NCI-H774 (cell line): ENCODE measurements at places on chromosomes 1 and 21.

DNA sequence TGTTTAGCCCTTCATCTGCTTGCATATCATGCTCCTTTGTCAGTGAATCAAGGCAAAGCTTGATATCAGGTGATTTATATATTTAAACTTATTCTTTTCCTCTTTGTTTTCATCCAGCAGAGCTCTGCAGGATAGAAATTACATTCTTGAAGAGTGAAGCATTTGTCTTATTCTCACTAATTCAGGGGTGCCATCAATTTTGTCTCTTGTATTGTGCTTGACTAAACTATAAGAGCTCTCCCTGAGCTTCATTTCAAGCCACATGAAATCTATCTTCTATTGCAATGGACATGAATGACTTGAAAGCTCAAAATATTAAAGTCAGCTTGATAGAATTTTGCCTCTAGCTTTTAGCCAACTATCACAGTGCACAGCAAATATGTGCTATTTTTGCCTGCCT, 236.7 kb upstream of the KCTD3 start:
- no peak for DNase-seq

DNA sequence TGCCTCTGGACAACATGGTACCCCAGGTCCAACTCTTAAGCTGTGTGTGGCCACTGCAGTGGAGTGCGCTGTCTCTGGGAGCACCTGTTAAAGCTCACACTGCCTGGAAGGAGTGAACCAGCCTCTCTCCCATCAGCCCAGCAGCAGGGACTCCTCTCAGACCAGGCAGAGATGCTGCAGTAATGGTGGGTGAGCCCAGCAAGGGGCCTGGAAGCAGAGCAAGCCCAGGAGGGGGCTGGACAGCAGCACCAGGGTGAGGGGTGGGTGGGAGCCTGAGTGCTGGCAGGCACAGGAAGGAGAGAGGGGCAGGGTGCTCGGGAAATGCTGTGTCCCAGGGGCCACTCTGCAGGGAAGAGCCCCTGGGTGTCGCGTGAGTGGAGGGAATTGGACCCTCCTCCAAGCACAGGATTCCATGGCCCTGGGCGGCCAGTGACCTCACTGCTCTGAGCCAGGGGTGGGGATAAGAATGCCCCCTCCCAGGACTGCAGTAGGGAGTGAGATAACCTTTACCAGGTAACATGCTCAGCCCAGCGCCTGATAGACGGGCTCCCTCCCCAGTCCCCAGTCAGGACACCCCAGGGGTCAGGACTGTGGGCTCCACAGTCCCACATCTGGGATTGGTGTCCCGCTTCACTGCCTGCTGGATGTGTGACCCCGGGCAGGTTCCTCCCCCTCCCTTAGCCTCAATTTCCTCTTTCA, 313.1 kb downstream of the MATN1 start:
- no peak for DNase-seq

DNA sequence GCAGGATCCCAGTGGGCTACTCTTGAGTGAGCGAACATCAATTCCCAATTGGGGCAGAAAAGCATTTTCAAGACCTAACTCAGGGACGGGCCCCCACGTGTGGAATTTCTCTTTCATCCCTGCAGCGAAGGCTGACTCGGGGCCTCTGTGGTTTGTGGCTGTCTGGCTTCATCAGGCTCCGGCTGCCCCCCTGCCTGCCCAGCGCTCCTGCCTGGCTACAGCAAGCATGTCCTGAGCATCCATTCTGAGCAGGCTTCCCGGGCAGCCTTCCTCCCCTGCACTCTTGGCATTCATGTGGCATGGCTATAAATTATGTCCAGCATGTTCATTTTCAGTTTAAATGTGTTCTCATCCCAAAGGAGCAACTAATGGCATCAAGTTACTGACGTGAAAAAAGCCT, 588.1 kb downstream of the KIF26B start:
- DNase-seq, result no peak

DNA sequence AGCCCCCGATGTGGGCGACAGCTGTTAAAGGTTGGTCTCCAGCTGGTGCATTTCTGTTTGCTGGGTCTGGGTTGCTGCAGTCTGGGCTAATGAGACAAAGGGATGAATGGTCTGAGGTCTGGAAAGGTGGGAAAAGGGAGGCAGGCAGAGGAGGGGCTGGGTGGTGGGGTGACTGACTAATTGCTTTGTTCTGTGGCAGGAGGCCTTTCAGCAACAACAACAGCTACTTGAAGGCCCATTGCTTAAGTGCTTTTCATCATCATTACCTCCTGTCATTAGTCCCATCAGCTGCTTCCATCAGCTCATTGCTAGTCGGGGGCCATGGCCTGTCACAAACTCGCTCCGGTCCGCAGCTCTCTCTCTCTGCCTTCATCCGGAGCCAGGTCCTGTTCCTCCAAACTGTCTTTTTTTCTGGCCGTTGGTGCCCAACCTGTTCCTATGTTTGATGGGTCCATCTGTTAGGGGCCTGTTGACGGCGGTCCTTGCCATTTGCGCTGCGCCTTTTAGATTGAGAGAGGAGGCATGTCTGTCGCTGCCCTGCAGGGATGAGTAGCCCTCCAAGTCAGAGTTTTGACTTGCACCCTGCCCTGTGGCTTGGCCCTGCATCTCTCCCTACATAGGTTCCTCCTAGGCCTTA, 105.6 kb upstream of the PLXNA2 start:
- no peak for DNase-seq

DNA sequence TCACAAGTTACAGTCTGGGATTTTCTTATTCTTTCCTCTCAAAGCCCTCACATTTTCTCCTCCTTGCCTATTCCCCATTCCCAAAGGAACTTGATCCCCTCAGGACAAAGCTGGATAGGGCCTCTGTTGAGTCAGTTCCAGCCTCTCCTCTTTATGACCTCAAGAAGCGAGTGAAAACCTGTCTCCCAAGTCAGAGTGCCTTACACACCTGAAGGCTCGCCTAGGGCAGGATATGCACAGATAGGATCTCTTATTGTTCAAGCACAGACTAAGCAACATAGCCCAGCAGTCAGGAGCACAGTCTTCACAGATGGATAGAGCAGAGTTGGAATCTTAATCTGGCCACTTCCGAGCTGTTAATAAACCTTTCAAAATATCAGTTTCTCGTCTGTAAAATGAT, 60.8 kb upstream of the PRRC2C start:
- no peak for DNase-seq

- no peak for DNase-seq
These were observed 268.5 kb downstream of the KCNJ6 start for GRCh38 chr21:37647781-37648180.

DNA sequence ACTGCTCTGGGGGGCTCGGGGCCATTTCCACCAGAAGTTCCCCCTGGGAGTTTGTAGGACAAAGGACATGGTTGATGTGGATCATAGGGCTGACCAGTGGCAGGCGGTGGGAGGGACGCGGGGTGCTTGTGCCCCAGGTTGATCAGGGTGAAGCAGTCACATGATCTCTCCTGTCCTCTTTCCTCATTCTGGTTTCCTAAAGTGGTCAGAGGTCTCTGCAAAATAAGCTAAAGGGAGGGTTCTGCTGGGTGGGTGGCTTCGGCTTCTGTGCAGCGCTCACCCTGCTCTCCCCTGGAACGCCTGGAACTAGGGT, 9.2 kb downstream of the PDXK start:
- no peak for DNase-seq

DNA sequence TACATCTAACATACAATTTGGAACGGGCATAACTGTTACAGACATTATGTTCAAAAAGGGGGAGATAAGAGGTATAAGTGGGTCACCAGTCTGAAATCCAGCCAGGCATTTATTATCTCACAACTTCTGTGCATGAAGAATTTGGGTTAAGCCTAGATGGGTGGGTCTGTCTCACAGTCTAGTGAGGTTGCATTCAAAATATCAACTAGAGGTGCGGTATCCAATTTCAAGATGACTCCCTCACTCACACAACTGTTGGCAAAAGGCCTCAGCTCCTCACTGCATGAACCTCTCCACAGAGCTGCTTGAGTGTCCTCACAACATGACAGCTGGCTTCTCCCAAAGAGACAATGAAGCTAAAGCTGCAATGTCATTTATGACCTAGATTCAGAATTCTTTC, 4.7 kb downstream of the AUNIP start:
- no peak for DNase-seq

DNA sequence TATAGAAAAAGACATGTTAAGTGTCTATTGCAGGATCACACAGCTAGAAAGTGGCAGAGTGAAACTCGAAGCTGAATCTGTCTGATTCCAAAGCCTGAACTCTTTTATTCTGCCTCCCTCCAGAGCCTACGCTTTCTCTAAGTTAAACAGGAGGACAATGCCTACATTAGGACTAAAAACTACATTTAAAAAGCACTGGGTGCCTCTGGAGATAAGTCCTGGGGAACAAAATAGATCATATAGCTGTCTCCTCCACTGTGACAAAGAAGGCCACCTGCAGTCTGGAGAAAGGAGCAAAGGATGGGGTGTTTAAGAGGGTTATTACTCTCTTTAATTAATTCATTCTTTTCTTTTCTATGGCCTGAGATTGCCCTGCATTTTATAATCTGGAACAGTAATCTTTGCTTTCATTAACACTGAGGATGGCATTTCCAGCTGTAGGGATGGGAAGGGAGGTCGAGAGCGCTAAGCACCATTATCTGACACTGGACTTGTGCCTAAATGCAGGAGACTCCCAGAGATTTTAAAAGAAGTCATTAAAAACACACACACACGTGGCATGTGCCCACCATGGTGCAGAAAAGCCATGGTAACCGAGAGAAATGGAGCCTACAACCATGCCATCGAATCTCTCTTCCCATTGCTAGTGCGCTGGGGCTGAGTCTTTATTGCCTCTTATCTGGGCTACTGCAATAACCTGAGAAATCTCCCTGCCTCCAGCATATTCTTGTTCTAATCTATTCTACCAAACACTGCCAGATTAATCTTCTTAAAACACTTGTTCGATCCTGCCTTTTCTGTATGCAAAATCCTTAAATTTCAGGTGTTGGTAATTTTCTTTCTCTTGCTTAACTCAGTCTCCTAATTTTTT, 92.2 kb downstream of the PLXNA2 start:
- DNase-seq, result no peak

DNA sequence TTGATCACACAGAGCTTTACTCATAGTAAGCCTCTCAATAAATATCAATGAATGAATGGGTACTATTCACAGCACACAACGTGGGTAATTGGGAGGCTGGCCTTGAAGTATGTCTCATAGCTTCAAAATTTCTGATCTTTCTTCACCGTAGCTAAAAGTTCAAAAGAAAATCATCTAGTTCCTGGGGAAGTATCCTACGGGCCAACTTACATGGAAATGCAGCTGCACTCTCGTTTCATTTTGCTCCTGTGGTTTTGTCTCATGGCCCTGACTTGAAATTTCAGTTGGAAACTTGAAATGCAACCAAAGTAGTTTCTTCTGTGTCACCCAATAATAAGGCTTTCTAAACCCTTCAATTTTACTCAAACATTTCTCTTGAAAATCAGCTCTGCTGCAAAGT, 76.1 kb upstream of the CNIH3 start:
- no peak for DNase-seq

DNA sequence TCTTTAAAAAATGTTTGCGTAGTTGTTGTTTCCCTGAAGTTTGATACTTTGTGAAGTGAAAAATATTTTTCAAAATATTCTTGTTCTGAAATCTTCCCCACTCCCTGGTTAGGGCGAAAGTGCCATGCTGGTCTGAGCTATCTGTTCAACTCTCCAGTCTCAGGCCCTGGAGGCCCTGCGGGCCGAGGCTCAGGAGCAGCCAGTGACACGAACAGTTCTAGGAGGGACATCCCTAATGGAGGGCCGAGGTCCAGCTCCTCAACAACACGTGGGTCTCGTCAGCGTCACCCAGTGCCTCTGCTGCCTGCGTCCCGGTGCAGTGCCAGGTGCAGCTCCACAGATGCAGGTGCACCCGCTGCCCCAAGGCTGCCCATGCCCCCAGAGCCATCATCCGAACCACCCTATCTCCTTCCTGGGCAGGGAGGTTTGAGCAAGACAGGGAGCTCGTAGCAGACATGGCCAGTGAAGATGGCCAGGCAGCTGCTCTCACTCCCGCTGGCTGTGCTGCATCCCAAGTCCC, 69.7 kb upstream of the COL6A1 start:
- DNase-seq, result no peak

- DNase-seq, result no peak
These were observed 260.1 kb upstream of the C1orf174 start for GRCh38 chr1:4160181-4160580.

DNA sequence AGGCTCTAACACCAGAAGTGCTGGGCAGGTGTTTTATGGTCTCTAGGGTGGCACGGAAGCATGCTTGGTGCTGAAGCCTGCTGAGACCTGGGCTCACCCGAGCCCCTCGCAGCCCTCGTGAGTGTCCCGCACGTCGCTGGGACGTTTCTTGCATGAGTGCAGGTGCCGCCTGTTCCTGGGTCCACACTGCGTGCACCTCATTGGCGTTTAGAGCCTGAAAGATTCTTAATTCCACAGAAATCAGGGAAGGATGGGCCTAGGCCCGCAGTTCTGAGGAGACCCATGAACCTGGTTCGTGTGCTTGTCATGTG, 43.8 kb upstream of the DIP2A start:
- no peak for DNase-seq

DNA sequence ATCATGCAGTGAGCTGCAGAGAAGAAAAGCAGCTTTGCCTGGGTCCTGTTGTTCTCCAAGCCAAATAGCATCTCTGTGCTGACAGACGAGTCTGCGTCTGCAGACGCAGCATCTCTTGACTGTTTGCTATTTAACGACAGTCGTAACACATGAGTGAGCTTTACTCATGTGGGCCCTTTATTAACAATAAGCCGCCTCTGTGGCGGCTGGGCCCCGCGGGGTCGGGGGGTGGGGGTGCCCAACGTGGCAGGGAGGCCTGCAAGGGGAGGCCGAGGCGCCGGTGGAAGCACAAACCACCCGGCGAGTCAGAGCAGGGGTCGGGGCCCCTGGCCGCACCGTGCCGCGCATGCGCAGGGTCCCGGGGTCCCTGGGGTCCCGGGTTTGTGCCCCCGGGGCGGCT, 435.1 kb downstream of the KIF26B start:
- no peak for DNase-seq

DNA sequence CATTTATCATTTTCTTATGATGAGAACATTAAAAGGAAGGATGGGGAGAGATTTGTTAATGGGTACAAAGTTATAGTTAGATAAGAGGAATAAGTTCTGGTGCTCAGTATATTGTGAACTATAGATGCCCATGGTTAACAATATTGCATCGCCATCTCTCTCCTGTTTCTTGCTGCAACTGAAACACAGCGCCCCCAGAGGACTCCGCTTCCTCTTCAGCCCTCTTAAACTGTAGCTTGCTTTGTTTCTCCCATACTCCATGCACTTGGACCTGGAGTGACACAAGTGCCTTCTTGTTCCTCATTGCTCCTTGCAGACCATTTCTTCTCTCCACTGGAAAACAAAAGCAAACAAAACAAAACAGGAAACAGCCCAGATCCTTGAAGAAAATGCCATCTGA, 70.1 kb upstream of the NTPCR start:
- no peak for DNase-seq

GRCh38 chr21:31351438-31351837, 7.4 kb upstream of the TIAM1 start:
- DNase-seq, result no peak

DNA sequence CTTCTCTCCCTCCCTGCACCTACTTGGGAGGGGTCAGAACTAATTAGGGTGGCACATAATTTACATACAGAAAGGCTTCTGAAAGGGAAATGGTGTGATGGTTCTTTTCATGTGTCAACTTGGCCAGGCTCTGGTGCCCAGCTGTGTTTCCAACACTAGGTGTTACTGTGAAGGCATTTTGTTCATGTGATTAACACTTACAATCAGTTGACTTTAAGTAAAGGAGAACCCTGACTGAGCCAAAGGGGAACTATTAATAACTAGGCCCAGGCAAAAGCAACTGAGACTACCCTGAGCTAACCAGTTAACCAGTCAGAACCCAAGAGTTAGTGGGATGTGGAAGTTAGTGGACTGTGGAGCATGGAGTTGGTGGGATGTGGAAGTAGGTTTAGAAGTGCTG, 114.9 kb downstream of the SEC16B start:
- no peak for DNase-seq
